Stimulated activated naive CD8-positive, alpha-beta T cell treated with anti-CD3 and anti-CD28 coated beads, Interleukin-15, Interleukin-2, amounts not matched to agents 100 U/mL and 50 U/mL, for 24 hours (primary cell): ENCODE measurements at places on chromosomes 3 and 15.

- no peak for DNase-seq
Measured at GRCh38 chr15:79804838-79805237, 92.0 kb downstream of the MTHFS start.

GRCh38 chr15:82960766-82961165 is 8.2 kb upstream of the HOMER2 start:
- no peak for DNase-seq

DNA sequence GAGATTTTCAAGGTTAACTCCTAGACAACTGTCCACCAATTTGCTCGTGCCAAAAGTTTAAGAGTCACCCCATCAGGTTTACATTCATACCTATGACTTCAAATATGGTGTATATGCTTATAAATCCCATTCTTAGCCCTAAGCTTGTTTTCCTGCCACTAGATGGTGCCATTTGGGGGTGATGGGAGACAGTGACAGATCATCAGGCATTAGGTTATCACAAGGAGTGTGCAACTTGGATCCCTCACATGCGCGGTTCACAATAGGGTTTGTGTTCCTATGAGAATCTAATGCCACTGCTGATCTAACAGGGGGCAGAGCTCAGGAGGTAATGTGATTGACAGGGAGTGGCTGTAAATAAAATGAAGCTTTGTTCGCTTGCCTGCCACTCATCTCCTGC is 182.7 kb downstream of the CNTN6 start:
- DNase-seq = no peak

GRCh38 chr3:152943645-152944044 is 108.7 kb downstream of the P2RY1 start:
- no peak for DNase-seq

DNA sequence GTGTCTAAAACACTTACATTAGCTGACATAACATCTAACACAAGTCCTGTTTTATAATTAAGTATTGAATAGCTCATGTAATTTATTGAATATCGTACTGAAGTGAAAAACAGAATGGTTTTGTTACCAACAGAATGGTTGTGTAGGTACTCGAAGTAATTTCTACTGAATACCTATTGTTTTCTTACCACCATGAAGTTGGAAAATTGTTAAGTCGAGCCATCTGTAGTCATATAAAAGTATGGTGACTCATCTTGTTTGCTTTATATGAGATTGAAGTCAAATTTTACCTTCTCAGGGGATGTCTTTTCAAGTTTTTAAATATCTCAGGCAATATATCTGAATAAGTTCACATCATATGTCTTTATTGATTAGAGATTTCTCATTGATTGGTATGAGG is 37.6 kb downstream of the PIAS1 start:
- no peak for DNase-seq

DNA sequence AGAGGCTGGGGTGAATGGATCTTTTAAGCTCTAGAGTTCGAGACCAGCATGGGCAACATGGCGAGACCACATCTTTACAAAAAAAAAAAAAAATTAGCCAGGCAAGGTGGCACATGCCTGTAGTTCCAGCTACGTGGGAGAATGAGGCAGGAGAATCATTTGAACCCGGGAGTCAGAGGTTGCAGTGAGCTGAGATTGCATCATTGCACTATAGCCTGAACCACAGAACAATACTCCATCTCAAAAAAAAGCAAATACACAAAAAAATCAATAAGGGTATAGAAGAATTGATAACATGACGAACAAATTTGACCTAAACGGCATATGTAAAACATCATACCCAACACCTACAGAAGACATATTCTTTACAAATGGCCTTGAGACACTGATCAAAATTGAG is 668.4 kb downstream of the MECOM start:
- DNase-seq = no peak
